ENCODE measurements at places on chromosomes 4 and X.

DNA sequence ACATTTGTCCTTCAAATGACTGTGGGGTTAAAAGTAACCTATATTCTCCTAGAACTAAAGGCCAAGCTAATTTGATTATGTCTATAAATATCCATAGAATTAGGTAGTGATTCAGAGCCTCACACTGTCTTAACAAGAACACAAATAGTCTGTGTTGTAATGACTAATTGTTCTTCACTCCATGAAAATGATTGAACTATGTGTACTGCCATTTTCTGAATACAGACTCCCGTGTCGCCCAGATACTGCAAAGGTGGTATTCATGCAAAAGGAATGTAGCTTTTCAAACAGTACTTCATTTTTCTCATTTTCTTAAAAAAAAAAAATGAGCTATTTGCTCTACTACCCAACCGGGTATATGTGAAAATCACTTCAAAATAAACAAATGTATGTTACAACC, 11.3 kb upstream of the PHKA2 start:
- DNase-seq = no peak

- DNase-seq = no peak
Measured at GRCh38 chr4:167421201-167421600, 186.9 kb upstream of the SPOCK3 start.

GRCh38 chr4:171430495-171430894, 382.7 kb upstream of the GALNTL6 start:
- DNase-seq = no peak

- DNase-seq = no peak
Measured at GRCh38 chr4:122759639-122760310, 27.3 kb downstream of the BBS12 start.

DNA sequence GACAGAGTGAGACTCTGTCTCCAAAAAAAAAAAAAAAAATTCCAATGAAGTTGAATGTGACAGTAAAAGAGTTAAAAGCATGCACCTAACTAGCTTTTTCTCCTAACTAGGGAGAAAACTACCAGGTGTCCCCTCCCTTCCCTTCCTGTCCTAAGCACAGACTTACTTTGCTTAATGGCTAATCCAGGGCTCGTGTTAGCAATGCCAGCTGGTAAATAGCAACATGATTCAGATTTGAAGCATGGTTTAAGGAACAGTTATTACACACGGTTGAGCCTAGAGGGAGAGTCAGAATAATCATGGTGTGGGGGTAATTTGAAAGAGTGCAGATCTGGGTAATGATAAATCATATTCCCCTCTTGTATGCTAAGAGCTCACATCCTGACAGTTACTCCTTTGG, 338.3 kb downstream of the STIM2 start:
- no peak for DNase-seq

DNA sequence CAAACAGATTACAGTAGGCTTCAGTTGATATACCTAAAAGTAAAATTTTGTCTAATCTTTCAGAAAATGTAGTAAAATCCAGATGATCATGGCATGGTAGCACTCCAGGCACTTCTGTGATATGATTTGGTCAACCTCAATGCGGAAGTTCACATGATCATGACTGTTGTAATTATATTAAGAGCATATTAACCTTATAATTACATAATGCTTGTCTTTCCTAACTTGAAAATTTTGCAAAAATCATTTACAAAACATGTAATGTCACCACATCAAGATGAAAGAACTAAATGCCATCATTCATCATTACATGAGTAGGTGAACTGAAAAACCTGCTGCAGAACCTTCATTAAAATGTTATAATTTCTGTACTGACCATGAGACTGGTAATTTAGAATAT, 88.1 kb downstream of the MBNL3 start:
- no peak for DNase-seq

DNA sequence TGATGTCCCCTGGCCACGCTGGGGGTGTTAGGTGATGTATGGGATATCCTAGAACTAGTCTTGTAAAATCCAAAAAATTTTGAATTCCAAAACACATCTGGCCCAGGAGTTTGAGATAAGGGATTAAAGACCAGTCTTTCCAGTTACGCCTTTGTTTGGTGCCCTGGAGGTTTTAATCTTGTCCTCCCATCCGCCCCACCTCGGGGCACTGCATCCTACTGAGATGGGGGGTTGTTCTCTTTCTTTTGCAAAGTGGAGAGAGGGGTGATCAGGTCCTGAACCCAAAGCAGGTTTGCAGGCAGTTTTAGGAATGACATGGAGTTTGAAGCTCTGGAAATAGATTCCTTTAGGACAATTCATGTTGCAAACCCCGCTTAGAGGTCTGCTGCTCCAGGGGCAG, 1.8 kb downstream of the SUV39H1 start:
- DNase-seq = no peak

DNA sequence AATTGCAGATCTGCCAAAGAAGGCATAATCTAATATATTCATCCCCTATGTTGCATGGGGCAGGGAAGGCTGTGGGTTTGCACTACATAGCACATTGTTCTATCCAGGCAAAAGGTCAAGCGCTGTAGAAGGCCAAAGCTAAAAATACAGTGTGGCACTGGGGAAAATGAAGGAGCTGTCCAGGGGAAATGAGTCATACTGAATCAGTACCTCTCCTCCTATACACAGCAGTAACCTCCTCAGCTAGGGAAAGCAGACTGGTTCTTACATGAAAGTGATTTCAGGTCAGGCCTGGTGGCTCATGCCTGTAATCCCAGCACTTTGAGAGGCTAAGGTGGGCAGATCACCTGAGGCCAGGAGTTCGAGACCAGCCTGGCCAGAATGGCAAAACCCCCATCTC, 31.0 kb upstream of the SLC25A4 start:
- DNase-seq = no peak

DNA sequence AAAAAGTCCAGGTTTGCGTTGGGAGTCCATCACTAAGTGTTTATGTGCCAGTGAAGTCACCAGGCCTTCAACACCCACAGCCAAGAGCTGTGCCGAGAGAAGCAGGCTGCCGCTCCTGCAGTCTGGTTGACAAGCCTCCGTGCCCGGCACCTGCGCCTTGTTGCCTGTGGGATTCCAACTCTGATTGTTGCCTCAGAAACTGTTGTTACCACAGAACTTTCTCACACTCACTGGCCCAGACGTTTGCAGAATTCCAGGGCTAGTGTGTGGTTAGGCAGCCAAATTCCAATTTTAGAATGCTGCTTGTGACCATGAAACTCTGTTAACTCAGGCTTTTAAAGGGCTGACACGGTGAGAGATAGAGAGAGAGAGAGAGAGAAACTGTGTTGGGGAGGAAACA, 119.5 kb upstream of the LIMCH1 start:
- no peak for DNase-seq

- no peak for DNase-seq
Measured at GRCh38 chrX:38558686-38559085, 2.7 kb upstream of the TSPAN7 start.

DNA sequence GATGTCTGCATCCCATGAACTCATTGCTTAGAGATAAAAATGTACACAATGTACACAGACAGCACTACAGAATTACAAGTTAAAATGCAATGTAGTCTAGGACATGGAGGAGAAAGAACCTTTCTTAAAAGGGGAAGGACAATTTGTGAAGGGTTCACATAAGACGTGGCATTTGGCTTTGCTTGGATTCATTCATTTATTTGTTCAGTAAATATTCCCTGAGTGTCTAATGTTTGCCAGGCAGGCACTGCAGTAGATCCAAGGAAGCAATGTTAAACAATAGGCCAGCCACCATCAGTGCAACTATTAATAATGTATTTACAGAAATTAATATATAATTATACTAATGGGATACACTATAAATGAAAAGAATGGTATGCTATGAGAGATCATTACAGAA, 94.4 kb downstream of the GRIA2 start:
- no peak for DNase-seq

- DNase-seq = no peak
Measured at GRCh38 chr4:150938417-150938816, 76.7 kb downstream of the LRBA start.

GRCh38 chrX:120781403-120781802, 94.3 kb downstream of the CT47B1 start:
- DNase-seq = no peak

GRCh38 chrX:12709047-12709446, 82.2 kb upstream of the PRPS2 start:
- no peak for DNase-seq

DNA sequence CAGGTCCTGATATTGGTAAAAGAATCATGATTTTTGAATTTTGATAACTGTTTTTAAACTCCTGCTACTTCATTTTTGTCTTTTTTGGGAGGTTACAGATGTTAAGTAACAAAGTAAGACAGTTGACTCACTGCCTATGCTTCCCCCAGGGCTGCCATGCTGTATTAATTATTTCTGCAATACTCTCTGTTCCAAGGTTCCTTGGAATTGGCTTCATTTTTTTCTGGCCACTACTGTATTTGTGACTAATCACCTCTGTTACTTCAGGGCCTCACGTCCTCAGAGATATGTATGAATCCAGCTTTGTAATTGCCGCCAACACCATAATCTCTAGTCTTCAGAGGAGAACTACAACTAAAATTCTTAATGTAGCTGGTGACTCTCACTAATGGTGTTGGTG, 1729.3 kb downstream of the C4orf33 start:
- no peak for DNase-seq

GRCh38 chr4:125639182-125639621, 324.4 kb downstream of the FAT4 start:
- DNase-seq = no peak

- DNase-seq = no peak
Measured at GRCh38 chrX:130552444-130553073, 150.8 kb downstream of the RBMX2 start.

- DNase-seq = no peak
Measured at GRCh38 chrX:19007011-19007410, 23.1 kb upstream of the PHKA2 start.

GRCh38 chr4:135838889-135839288, 1637.3 kb upstream of the PABPC4L start:
- DNase-seq = no peak

Measured in right kidney (tissue), 9 donors.